ENCODE measurements at places on chromosomes 1 and 21.

DNA sequence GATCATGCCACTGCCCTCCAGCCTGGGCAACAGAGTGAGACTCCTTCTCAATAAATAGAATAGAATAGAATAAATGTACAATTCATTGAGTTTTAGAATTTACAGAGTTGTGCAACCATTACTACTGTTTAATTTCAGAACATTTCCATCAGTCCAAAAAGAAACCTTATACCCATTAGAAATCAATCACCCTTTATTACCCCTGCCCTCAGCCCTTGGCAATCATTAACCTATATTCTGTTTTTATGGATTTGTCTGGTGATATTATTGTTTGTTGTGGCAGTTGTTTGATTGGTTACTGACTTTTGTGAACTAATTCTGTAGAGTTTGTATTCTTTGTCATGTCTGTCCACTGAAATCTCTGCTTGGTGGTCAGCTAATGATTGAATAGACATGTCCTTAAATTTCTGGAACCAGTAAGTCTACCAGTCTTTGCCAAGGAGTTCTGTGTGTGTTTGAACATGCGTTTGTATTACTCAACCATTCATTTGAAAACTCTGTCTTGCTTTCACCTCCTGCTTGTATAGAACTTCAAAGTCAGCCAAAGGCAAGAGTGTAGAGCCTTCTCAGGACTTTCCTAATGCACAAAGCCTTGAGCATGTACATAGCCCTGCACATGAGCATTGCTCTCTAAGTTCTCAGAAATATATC, 208.8 kb downstream of the GPR52 start:
- no peak for DNase-seq

- DNase-seq, result no peak
Observed at GRCh38 chr1:155703216-155703615, 14.3 kb downstream of the DAP3 start.

DNA sequence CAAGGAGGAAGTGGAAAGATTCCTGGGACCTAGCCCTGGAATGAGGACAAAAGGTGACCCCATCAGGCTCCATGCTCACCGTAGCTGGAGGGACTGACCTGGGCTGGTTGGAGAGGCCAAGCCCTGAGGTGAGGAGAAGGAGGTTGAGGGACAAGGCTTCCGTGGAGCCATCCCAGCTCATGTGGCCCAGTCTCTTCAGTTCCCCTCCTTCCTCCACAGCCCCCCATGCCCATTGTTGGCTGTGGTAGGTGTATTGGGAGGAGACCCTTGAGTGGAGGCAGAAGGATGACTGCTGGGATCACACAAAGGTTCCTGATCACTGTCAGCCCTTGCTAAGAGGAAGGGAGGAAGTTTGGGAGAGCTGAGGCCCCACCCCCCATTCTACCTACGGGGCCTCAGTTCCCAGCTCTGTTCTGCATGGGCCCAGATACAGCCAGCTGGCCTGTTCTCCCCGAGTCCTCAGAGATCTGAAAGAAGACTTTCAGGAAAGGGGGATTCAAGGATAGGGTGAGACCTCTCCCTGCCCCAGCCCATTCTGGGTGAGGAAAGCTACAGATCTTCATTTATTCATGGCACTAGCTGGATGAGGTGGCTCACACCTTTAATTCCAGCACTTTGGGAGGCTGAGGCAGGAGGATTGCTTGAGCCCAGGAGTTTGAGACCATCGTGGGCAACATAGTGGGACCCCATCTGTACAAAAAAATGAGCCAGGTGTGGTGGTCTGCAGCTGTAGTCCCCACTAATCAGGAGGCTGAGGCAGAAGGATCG, 17.3 kb downstream of the RHBG start:
- no peak for DNase-seq

GRCh38 chr21:42159560-42160110, 59.3 kb upstream of the ABCG1 start:
- no peak for DNase-seq

GRCh38 chr1:64527165-64527564, 57.2 kb downstream of the CACHD1 start:
- no peak for DNase-seq

DNA sequence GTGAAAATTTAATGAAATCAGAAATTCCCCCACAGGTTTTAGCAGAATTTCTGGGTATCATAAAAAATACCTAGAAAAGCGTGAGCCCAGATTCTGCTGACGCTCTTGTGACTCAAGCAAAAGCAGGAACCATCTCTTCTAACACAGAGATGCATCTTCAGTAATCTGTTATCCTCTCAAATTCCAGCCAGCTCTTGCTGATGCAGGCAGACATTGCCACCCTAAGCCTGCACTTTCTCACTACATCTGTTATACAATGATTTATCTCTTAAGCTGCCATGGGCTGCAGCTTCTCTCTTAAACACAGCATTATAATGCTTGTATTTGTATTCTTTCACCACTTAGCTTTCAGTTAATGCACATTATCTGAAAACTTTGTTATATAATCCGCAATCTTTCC, 113.0 kb upstream of the RGS1 start:
- DNase-seq, result no peak

- DNase-seq, result no peak
Observed at GRCh38 chr21:33113131-33113530, 43.2 kb downstream of the OLIG1 start.

- DNase-seq, result no peak
Observed at GRCh38 chr1:84773195-84773594, 82.9 kb upstream of the SSX2IP start.

DNA sequence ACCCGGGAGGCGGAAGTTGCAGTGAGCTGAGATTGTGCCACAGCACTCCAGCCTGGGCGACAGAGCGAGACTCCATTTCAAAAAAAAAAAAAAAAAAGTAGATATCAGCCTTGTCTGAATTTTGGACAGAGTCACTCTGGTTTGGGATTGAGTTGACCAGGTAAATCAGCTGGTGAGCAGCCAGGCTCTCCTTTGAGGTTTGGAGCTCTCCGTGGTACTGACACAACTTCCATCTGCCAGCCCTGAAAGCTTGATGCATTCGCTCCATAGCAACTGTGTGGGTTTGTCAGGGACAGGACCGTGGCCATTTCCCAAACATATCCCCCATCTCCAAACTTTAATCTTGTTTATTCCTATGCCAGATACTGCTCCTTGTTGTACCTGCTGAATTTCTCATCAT, 155.2 kb downstream of the DMRTA2 start:
- no peak for DNase-seq

DNA sequence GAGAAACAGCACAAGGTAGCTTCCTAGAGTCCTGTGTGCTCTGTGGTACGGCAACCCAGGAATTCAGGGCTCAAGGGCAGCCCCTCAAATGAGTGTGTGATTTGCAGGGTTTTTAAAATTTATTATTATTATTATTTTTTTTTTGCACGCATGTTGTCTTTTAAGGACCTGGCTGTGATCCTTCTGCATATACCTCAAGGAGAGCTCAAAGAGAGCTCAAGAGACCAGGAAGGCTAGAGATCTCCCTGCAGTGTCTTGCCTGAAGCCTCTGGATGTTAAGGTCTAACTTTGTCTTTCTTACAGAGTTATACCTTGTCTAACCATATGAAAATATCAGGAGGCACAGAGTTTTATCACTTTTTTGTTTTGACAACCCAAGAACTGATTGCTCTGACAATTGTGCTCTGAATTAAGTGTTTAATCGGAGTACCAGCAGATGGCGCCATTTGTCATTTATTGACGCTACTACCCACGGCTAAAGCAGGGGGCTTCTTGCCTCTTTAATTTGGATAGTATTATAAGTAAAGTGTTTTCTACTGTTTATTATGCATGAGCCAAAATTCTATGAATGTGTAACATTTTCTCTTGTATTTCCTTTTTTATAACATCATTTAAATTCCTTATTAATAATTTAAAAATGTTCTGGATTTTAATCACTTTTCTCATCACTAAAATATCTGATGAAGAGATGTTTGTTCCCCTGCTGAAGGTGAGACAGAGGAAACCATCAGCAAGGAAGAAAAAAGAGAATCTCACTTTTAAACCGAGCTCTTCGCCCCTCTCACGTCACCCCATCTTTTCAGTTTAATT, 35.8 kb upstream of the LMO4 start:
- DNase-seq, result peak; percentile 86

GRCh38 chr1:231028682-231029081, 11.4 kb downstream of the FAM89A start:
- no peak for DNase-seq

DNA sequence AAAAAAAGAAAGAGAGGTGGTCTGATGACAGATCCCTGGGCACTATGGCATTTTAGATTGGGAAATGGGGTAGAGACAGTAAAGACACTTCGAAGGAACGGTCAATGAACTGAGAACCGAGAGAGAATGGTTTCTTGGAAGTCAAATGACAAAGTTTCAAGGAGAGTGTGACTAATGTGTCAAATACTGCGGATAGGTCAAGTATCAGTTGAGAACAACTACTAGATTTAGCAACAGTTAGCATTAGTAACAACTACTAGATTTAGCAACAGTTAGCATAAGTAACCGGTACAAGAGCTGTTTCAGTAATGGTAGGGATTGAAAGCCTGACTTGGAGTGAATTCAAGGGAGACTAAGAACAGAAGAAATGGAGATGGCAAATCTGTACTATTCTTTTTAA, 35.0 kb downstream of the UROD start:
- DNase-seq, result no peak

- DNase-seq, result peak; percentile 86
Observed at GRCh38 chr1:156705321-156705917, at the start of gene CRABP2. CRABP2 (minus strand) TSS chr1:156705583; CDS start chr1:156705446, 137 bp downstream.

GRCh38 chr1:37471345-37472231, 2.8 kb upstream of the ZC3H12A start:
- no peak for DNase-seq

- DNase-seq, result no peak
Observed at GRCh38 chr1:208449951-208450350, 205.8 kb upstream of the PLXNA2 start.

- DNase-seq, result no peak
Observed at GRCh38 chr1:20486457-20487235, 636 bp upstream of the CAMK2N1 start.

DNA sequence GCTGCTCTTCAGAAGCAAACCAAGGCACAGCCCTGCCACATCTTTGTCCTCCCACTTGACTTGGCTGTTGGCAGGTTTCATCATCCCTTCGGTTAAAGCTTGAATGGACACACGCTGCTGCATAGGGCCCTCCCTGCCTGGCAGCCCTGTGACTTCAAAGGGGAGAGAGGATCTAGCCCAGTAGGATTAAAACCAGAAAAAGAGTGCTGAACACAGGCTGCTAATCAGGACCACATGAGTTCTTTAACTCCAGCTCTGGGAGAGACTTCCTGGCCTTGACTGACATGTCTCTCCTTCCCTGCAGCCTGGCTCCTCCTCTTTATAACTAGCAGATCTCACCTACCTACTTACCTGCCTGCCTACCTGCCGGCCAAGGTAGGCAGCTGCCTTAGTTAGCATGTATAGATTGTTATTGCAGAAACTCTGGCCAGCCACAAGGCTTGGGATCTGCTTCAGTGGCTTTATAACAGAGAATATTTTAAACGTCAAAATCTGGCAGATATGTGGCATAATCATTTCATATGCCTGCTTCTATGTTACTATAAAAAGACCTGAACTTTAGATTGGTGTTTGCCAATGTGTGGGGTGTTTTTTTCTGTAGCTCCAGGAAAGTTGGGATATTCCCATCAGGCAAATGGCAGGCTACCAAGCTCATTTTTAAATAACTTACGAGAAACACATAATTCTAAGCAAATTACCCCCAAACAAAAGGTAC, 49.4 kb downstream of the ERG start:
- peak; percentile 34 for DNase-seq

GRCh38 chr21:32515874-32516273, 69.4 kb downstream of the TCP10L start:
- no peak for DNase-seq

DNA sequence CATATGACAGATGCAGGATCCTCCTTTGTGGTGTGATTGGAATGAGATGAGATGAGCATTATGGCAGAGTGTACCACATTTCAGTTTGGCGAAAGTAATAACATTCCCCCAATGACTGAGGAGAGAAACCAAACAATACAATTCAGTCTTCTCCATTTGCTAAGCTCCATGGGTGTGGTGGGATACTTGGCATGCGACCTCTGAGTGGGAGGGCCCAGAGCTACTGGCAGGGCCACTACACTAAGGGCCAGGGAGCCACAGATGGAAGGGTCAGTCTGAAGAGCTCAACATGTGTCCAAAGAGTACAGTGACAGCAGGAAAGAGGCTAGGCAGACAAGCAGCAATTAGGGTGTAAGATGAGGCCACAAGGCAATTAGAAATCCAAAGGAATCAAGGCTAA, 23.8 kb upstream of the PAXBP1 start:
- no peak for DNase-seq

- DNase-seq, result no peak
Observed at GRCh38 chr1:5238351-5239130, 584.1 kb downstream of the AJAP1 start.

GRCh38 chr1:211487672-211488208, 4.2 kb downstream of the RD3 start:
- no peak for DNase-seq

- no peak for DNase-seq
Observed at GRCh38 chr1:110850627-110851026, 22.3 kb upstream of the CD53 start.

- no peak for DNase-seq
Observed at GRCh38 chr1:241423541-241424479, 66.8 kb upstream of the RGS7 start.

GRCh38 chr1:229871078-229871676, 195.9 kb upstream of the GALNT2 start:
- DNase-seq, result no peak

GRCh38 chr1:211017075-211017718, 116.8 kb downstream of the KCNH1 start:
- no peak for DNase-seq

- DNase-seq, result no peak
Observed at GRCh38 chr21:45177039-45177438, 102.7 kb downstream of the ADARB1 start.

Data from NCI-H526 (cell line).